H1 (cell line): ENCODE measurements at places on chromosomes 12 and 14.

GRCh38 chr12:87642245-87642644, 387.0 kb downstream of the C12orf50 start:
- DNase-seq: no peak

- DNase-seq: no peak
These were observed 110.9 kb upstream of the MGAT4C start for GRCh38 chr12:86367137-86367536.

DNA sequence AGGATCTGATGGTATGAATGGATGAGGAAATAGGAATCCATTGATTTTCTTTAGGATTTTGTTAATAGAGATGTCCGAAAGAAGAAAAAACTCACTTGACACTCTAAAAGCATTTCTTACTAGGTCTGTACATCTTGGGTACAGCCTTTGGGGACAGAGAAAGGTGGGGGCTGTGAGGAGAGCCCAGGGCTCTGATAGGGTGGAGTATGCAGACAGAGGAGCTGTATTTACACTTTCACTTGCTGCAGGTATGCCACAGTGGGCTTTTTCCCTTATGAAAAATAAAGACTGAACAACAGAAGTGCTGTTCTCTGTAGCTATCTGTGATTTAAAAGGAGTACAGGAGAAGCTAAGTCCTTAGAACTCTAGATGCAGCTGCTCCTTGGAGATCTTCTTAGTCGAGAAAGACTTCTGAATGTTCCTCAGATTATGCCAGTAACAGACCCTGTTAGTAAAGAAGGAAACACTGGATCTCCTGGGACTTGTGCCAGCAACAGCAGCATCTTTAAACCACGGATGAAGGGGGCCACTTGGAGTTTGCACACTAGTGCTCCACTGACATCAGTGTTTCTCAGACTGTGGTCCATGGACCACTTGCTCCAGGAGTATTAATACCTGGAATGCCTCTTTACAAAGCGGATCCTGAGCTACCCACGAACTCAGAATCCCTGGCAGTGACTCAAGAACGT, 19.4 kb upstream of the RTRAF start:
- no peak for DNase-seq

- DNase-seq: no peak
These were observed 910 bp upstream of the SRP54 start for GRCh38 chr14:34981743-34982420.

DNA sequence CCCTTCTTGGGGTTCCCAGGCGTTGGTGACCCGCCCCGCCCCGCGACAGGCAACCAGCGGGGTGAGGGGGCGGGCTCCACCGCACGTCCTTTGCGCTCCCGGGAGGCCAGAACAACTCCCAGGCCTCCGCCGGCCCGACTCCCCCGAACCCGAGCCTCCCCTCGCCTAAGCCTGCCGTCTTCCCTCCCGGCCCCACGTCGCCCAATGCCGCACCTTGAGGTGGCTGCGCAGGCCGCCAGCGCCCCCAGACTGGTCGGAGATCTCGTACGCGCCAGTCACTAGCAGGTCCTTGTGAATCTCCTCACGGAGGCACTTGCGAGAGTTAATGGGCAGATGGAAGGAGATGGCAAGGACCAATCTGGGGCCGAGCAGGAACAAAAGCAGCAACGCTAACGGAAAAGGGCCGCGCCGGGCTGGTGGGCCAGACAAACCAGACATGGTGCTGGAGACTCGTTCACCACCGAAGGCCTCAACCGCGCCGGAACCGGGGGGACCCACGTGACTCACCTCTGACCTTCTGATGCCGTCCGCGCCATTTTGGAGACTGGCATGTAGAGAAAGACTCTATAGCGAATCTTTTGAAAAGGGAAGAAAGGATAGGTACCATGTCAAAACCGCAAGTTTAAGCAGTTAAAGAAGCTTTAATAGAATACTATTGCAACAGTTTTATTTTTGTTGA, at the start of gene TMED10:
Gene TMED10, minus strand, starts transcription at position 471 of the 679 bp plus-strand sequence. Its CDS starts 33 bp downstream, at position 438.
- peak; percentile 93 for DNase-seq

GRCh38 chr12:15583804-15584203, 205.4 kb downstream of the EPS8 start:
- DNase-seq: no peak

DNA sequence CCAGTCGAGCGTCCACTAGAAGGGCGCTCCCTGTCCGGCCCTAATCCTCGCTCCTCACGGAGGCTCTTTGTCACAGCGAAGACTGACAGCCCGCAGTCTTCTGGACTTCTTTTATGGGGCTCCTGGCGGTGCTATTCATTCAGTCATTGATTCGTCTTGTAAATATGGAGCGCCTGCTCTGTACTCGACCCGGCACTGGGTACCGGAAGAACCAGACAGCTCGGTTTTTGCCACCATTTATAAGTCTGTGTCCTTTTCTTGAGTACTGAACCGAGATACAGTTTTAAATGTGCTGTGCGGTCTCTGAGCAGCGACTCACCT, 570 bp downstream of the DMAC2L start:
- no peak for DNase-seq

DNA sequence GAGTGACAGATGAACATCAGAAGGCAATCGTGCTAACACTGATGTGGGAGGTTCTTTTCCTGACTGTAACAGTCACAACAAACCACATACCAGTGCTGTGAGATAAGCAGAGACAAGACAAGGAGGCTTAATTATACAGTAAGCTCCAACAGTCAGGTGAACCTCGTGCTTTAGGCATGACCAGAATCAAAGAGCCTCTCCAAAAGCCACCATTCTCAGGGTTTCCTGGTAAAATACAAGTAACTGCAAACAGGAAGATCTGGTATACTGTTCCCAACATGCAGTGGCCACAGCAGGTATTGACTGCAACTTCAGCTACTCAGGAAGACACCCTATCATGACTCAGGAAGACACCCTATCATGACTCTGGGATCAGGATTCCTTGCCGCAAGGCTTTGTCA, 47.3 kb upstream of the GTF2A1 start:
- DNase-seq: no peak

GRCh38 chr12:92927055-92927435, 2.0 kb downstream of the EEA1 start:
- DNase-seq: no peak

- no peak for DNase-seq
These were observed 5.5 kb downstream of the ASIC1 start for GRCh38 chr12:50062728-50063460.

- DNase-seq: no peak
These were observed 68.7 kb downstream of the BORCS5 start for GRCh38 chr12:12425616-12426015.

DNA sequence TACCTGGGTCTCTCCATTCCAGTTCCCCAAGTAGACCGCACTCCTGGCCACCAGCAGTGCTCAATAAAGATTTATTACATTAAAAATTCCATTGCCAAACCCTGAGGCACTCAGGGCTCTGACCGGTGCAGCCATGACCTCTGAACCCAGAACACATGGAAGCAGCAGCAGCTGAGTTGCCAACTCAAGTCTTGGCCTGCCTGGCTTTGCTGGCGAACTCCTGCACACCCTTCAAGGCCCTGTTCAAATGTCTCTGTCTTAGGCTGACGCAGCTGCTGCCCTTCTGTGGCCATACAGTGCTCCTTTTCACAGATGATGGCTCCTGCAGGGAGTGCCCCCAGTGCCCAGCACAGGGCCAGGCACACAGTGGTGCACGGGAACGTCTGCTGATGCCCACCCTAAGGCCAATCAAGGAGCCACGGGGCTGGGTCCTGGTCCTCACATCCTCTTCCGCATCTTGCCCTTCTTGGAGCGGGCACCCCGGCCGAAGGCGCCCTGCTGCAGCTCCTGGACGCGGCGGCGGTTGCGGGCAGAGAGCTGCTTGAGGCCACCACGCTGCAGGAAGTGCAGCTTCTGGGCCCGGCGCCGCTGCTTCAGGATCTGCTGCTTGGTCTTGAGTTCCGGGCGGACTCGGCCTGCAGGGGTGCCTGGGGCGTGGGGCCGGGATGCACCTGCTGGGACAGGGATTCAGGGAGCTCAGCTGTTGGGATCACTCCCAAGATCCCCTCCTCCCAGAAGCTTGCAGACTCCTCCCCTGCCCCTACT, 9.1 kb downstream of the CFAP73 start:
- no peak for DNase-seq

GRCh38 chr14:22106700-22107697, 433.4 kb upstream of the OR4E1 start:
- no peak for DNase-seq

DNA sequence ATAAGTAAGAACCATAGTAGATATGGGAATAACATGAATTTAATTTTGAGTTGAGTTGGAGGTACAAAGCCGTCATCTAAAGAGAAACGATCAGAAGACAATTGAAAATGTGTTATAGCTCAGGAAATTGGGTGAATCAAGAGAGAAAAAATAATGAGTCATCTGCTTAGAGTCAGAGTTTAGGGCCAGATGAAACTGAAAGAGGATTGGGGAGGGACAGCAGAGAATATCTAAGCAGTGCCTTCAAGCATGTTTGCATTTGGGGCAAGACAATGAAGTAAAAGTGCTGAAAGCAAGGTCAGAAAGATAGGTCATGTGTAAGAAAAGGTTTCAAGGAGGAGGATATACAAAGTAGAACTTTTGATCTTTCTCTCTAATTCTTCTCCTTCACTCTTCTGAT, 49.4 kb downstream of the SLC15A5 start:
- no peak for DNase-seq

- no peak for DNase-seq
These were observed 63.0 kb downstream of the BCL2L14 start for GRCh38 chr12:12133785-12134184.

- no peak for DNase-seq
These were observed 80.6 kb downstream of the SCARB1 start for GRCh38 chr12:124783087-124783486.

DNA sequence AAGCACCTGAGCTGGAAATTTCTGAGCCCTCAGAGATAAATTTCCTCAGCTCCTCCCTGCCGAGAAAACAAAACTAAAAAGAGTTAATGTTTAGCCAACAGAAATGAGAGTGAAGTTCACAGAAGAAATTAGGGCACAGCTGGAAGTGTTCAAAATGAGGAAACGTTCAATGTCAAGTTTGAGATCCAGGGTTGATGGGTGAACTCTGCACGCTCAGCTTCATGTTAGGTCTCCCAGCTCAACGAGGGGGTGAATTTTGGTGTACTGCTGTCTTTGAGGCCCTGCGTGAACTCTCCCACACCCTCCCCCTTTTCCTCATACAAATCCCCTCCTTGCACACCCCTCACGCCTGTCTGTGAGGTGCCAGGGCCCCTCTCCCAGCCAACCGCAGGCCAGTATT, 13.3 kb upstream of the OAS3 start:
- no peak for DNase-seq

GRCh38 chr14:37894463-37894862, 299.0 kb downstream of the TTC6 start:
- no peak for DNase-seq

DNA sequence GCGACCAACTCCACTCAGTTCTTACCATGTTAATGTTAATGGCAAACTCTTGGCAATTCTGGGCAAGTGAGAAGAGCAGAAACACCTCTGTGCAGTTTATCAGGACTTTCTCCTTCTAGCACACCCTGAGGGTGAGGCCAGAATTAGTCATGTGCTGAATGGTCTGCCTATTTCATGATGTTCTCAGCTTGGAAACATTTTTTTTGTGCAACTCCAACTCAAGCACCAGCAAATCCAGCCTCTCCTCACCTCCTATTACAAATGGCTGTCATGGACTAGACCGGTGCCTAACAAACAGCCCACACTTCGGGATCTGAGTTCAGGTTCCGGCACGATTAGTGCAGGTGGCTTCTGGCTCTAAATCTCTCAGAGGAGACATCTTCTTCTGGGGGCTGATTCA, 246.0 kb downstream of the ZFP36L1 start:
- DNase-seq: no peak

DNA sequence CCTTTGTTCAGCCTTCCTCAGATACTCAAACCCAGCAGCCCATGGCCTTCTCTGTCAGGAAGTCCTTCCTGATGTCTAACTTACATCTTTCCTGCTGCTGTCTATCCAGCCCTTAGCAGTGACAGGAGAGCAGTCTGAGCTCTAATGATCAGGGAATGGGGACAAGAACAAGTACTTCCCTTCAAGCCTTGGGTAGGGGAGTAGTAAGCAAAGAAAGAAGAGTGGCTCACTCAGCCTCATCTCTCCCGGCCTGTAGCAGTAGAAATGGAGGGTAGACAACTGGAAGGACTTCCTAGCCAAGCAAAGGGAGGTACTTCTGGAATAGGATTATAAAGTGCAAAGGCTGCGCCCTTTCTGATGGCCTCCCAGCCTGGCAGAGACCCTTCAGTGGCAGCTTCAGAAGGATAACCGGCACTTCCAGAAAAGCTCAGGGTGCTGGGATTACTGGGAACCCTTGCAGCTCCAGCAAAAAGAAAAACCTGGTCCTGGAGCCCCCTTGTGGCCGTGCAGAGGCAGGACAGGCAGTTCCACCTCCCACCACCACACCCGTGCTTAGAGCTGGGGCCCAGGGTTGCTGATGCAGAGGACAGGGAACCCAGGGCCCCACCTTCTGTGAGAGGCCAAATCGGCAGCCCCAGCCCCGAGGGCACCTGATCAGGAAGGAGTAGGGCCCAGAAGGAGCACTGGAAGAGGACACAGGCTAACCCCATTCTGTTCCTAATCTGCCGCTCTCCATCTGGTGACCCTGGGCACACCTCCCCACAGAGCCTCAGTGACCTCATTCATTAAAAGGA, 12.4 kb upstream of the SMUG1 start:
- peak; percentile 90 for DNase-seq

DNA sequence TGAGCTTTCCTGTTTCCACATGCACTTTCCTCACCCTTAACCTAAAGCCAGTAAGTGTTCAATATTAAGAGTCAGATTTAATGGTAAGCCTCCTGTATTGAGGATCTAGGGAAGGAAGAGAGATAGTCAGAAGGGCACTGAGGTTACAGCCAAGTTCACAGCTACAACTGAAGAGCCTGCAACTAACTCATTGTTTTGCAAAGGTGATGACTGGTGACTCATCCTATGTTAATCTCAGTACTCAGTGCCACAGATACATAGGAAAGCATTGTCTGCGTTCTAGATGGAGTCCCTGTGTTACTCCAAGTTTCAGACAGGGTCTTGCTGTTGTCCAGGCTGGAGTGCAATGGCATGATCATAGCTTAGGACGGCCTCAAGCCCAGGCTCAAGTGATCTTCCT, 157.0 kb upstream of the RBM19 start:
- DNase-seq: no peak

DNA sequence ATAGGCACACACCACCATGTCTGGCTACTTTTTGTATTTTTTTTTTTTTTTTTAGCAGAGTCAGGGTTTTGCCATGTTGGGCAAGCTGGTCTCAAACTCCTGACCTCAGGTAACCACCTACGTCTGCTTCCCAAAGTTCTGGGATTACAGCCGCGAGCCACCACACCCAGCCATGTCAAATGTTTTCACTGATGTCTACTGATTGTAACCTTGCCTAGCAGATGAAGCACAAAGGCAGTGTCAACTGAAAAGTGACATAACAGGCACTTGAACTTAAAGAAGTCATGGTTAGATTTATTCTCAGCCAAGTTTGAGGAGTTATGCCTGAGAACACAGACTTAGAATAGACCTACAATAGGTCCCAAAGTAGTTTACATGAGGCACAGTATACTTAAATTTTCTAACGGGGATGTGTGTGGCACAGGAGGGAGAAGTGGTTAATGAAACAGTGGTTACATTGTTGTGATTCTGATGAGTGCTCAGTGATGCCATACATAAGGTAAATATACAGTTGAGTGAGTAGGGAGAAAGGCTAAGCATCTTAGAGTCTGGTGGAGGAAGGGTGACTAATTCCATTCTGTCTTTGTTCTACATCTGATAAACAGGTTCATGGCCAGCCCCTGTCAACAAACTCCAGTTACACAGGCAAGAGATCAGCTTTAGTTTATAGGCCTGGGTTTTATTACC, 12.6 kb upstream of the RNASE4 start:
- no peak for DNase-seq

- DNase-seq: no peak
These were observed 24.0 kb downstream of the MAP1LC3B2 start for GRCh38 chr12:116583129-116583694.
